ENCODE measurements at places on chromosomes 13 and 19.

GRCh38 chr19:2201473-2202148 lies 34.5 kb downstream of the PLEKHJ1 start:
- DNase-seq: no peak

- DNase-seq: no peak
Observed at GRCh38 chr13:95671597-95671996, 5.3 kb upstream of the DNAJC3 start.

DNA sequence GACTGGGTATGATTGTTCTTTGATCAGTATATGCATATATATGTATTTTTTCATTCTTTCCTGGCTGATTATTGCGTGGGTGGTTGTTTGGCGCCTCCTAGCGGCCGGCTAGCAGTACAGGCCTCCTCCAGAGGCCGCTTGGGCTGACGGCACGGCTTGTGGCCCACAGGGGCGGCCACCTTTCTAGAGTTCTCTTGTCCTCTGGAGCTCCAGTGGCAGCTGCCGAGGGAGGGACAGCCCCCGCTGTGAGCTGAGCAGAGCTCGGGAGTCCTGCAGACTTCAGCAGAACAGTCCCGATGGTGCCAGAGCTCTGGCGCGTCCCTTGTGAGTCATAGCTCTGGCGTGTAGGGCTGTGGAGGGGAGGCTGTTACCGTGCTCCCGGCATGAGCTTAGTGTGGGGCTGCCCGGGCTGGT lies 22.5 kb upstream of the ZNF429 start:
- peak; percentile 70 for DNase-seq

GRCh38 chr13:99827011-99827772 lies 144.4 kb downstream of the ZIC5 start:
- DNase-seq: no peak

DNA sequence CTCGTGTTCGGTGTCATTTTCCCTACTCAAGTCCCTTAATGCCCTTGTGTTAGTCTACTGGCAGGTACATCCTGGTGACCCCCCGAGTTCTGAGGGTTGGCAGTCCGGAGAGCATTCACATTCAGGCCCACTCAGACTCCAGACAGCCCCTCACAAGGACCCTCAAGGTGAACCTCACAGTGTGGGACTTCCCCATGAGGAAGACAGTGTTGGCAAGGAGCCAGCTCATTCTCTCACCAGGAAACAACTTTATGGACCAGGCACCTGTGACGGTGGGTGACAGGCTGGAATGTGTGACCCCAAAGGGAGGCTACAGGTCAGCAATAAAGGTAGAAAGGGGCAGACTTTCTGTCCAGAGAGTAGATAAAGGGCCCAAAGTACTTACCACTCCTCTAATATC lies 24.5 kb downstream of the RDH8 start:
- no peak for DNase-seq

DNA sequence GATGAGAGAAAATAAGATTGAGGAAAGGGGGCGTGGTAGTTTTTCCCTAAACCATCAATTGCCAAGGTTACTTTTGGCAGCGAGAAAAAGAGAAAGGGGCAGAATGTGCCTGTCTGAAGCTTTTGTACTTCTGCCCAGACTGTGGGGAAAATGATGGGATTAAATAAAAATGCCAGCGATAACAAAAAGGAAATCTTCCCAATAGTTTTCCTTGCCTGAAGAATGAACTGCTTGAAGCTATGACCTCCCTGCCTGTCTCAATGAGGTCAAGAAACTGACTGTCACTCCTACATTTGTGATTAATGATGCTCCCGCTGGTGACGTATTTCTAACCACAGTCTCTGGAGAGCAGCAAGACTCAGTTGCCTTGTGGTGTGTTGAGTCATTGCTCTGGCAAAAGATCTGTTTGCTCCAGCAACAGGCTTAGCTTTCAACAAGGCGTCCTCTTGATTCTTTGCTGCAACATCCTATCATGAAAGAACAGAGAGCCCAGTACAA lies 1051.5 kb downstream of the DIAPH3 start:
- no peak for DNase-seq

GRCh38 chr19:44748426-44749254 lies at the start of gene BCL3:
BCL3 (plus strand) TSS chr19:44748708; CDS start chr19:44748791, 83 bp downstream.
- DNase-seq: peak; percentile 70

GRCh38 chr19:6061376-6062130 lies 48.7 kb downstream of the RFX2 start:
- no peak for DNase-seq

- DNase-seq: no peak
Observed at GRCh38 chr19:57053401-57053800, 66.4 kb upstream of the USP29 start.

GRCh38 chr19:41776700-41777099 lies 19.7 kb upstream of the CEACAM3 start:
- no peak for DNase-seq

DNA sequence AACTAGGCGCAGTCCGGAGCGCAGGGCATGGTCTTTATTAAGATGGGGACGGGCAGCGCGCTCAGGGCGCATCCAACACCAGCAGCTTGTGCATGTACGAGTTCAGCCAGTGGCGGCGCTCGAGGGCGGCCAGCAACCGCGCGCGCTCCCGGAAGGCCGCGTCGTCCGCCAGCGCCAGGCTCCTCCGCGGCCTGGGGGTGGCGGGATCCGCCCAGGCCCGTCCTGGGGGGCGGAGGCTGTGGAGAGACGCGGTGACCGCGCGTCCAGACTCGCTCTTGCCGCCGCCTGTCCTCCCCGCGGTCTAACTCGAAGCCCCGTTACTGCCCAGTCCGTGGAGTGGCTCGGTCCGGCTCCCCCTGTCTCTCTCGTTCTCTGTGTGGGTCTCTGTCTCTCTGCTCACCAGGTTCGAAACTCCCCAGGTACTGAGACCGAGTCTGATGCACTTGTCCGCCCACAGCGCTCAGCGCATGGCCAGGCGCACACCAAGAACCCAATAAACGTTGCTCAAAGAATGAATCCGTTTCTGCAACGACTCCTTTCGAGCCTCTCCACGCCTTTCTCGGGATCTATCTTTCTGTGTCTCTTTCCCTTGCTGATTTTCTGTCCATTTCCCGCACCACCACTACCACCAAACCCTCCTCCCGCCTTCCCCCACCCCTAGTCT lies 702 bp downstream of the PTH2 start:
- peak; percentile 53 for DNase-seq

GRCh38 chr19:55720801-55721200 lies 17.4 kb downstream of the NLRP9 start:
- no peak for DNase-seq

GRCh38 chr13:44432650-44433049 lies 59.0 kb downstream of the SERP2 start:
- DNase-seq: no peak

DNA sequence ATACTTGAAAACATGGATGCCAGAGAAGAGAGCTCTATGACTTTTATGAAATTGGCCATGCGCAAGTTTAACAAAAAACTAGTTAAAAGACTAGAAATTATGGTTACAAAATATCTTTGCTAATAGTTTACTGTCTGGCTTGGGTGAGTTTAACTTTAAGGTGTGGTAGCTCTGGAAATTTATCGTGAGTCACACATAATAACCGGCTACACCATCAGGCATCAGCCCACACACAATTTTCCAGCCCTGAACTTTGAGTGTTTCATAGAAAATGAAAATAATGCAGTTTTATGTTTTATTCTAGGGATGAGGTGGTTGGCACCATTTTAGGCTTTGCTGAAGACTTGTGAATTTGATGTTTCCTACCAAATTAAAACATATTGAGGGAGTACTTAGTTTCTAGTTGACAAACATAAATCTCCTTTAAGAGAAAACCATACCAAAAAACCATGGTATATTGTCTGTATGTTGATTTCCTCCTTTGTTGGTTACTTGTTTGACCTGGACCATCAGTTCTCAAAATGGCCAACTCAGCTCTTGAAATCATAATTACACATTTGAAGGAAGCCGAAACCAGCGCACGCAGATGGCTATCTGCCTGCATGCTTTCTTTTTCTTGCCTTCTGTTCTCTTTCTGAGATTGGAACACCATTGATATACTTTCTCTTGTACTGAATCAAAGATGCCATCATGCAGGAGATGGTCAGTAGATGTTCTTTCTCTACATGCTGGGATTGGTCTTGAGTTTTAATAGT lies 125.1 kb downstream of the AKAP11 start:
- no peak for DNase-seq

GRCh38 chr13:102945324-102945815 lies 99.5 kb downstream of the ERCC5 start:
- DNase-seq: no peak

DNA sequence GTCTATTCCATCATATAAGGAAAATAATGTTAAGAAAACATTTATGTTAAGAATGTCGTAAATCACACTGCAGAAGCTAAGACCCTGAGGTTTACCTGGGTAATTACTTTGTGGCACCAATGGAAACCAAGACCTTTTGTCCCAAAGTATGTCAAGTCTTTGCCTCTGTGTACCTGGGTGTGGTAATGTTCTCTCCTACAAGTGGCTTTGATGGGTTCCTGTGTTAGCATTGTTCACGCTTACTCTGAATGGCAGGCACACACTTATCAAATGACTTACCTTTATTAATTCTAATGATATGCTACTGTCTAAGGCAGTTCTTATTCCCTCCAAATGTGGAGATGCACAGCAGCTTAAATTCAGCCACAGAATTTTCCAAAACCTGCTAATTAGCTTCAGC lies 206.1 kb downstream of the KCTD12 start:
- DNase-seq: no peak

GRCh38 chr19:7862413-7862951 lies 11.7 kb downstream of the PRR36 start:
- peak; percentile 51 for DNase-seq

GRCh38 chr13:20969182-20969581 lies 66.6 kb upstream of the XPO4 start:
- DNase-seq: no peak

DNA sequence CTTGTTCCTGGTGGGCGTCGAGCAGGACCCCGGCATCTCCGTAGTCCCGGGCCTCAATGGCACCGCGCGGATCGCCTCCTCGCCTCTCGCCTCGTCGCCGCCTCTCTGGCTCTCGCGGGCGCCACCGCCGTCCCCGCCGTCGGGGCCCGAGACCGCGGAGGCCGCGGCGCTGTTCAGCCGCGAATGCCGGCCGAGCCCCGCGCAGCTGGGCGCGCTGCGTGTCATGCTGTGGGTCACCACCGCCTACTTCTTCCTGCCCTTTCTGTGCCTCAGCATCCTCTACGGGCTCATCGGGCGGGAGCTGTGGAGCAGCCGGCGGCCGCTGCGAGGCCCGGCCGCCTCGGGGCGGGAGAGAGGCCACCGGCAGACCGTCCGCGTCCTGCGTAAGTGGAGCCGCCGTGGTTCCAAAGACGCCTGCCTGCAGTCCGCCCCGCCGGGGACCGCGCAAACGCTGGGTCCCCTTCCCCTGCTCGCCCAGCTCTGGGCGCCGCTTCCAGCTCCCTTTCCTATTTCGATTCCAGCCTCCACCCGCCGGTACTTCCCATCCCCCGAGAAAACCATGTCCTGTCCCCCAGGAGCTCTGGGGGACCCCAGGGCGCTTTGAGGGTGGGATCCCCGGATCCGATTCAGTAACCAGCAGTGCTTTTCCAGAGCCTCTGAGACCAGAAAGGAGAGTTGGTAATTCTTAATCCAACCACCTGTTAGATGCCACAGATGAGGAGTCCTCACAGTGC lies 885 bp downstream of the MLNR start:
- DNase-seq: no peak

- DNase-seq: no peak
Observed at GRCh38 chr19:41131186-41131585, 17.0 kb downstream of the CYP2F1 start.
